CD4-positive, alpha-beta T cell (primary cell): ENCODE measurements at places on chromosomes 1 and 21. TPM values are rescaled to one million over a fixed set of nuclear protein-coding genes. Genes with fewer than 3 reads are reported as not detected.

The TMEM201 gene
- total RNA-seq, result 9.1 TPM

The ARHGEF10L gene
- 0.22 TPM for total RNA-seq

The F13B gene
- total RNA-seq, result not detected

The C1orf185 gene
- not detected for total RNA-seq

The C1orf226 gene
- total RNA-seq, result not detected

The CD1E gene
- not detected for total RNA-seq

The FCRL6 gene
- total RNA-seq, result 0.52 TPM

GRCh38 chr21:26405071-26405470 lies 168.0 kb downstream of the CYYR1 start:
- H3K36me3 ChIP-seq, result no peaks in the 10 kb centered on the region
- H3K4me1 ChIP-seq, result no peaks in the 10 kb centered on the region
- H3K27ac ChIP-seq, result no peak overlapping the region
- no peak overlapping the region for H3K4me3 ChIP-seq
- H3K27me3 ChIP-seq, result no peaks in the 10 kb centered on the region
- DNase-seq, result no peak

DNA sequence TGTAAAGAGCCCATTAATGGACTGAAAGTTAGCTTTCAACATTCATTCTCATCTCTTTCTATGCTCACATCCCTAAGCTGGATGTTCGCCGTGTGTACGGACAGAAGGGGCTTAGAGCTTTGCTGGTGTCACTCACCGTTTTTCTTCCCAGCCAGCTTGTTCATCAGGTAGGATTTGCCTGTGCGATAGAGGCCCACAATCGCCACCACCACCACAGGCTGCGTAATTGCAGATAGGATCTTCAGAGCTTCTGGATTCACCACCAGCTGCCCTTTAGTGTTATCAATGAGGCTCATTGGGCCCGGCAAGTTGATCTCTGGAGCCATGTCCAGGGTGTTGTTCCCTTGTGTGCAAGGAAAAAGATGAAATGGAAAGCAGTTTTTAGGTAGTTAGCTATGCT lies 4.3 kb downstream of the GBP2 start:
- H3K27ac ChIP-seq, result no peak overlapping the region
- peaks cover 6% of the 10 kb centered on the region for H3K4me1 ChIP-seq
- H3K4me3 ChIP-seq, result no peak overlapping the region
- H3K36me3 ChIP-seq, result peaks cover 54% of the 10 kb centered on the region

DNA sequence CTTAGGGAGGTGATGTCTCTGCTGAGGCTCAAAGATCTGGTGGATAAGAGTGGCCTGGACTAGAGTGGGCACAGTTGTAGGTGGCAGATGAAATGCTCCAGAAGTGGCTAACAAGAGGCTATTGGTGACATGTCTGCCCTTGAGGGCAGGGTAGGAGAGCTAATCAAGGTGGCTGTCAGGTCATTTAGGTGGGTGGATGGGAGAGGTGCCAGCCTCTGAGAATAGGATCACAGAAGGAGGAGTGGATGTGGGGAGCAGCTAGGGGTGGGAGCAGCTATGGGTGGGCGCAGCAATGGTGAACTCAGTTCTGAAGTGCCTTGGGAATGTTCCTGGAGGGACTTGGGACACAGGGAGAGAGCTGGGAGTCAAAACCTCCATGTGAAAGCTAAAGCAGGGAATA lies 142.0 kb upstream of the GRIK3 start:
- no peak for DNase-seq
- H3K4me1 ChIP-seq, result no peaks in the 10 kb centered on the region
- no peak overlapping the region for H3K27ac ChIP-seq
- no peaks in the 10 kb centered on the region for H3K36me3 ChIP-seq
- H3K27me3 ChIP-seq, result peaks cover 13% of the 10 kb centered on the region

DNA sequence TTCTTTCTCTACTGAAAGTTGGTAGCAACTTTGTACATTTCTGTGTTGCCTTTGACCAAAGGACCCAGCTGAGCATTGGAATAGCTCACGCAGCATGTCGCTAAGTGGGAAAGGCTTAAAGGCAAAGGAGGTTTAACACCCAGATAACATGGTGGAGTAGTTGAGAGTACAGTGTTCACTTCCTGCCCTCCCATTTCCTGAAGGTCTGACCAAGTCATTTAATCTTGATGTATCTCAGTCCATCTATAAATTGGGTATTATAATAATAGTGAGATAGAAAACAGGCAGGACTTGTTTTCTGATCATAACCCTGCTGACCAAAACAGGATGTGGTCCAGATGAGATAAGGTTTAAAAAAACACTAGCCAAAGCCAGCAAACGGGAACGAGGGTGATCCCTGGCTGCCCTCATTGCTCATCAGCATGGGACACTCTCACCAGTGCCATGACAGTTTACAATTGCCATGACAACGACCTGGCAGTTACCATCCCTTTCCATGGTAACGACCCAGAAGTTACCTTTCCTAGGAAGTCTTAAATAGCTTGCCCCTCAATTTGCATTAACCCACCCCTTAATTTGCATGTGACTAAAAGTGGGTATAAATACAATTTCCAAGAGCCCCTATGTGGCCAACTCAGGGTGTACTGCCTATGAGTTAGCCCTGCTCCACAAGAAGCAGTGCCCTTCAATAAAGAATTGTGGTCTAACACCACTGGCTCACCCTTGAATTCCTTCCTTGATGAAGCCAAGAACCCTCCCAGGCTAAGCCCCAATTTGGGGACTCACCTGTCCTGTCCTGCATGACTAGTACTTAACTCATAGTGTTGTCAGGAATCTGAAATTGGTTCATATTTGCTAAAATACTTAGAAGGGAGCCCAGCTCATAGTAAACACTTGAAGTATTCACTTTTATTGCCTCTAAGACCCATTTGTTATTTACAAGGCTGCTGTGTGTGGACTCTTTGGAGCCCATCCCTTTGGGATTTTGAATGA lies 28.4 kb upstream of the FHAD1 start:
- no peak for DNase-seq
- H3K36me3 ChIP-seq, result no peaks in the 10 kb centered on the region
- H3K27me3 ChIP-seq, result peaks cover 4% of the 10 kb centered on the region

- no peaks in the 10 kb centered on the region for H3K4me1 ChIP-seq
- no peaks in the 10 kb centered on the region for H3K36me3 ChIP-seq
- no peak overlapping the region for H3K27ac ChIP-seq
- no peak for DNase-seq
- no peak overlapping the region for H3K4me3 ChIP-seq
- H3K27me3 ChIP-seq, result no peaks in the 10 kb centered on the region
Observed at GRCh38 chr1:236480758-236481436, 42.9 kb upstream of the LGALS8 start.

- no peak overlapping the region for H3K4me3 ChIP-seq
- no peak overlapping the region for H3K27ac ChIP-seq
- no peaks in the 10 kb centered on the region for H3K27me3 ChIP-seq
- H3K4me1 ChIP-seq, result no peaks in the 10 kb centered on the region
- no peaks in the 10 kb centered on the region for H3K36me3 ChIP-seq
Observed at GRCh38 chr1:230022666-230023380, 44.2 kb upstream of the GALNT2 start.

GRCh38 chr1:157154940-157155514 lies 16.8 kb upstream of the ETV3 start:
- DNase-seq, result no peak
- no peak overlapping the region for H3K4me3 ChIP-seq
- peaks cover 36% of the 10 kb centered on the region for H3K4me1 ChIP-seq
- no peak overlapping the region for H3K27ac ChIP-seq

- H3K4me1 ChIP-seq, result no peaks in the 10 kb centered on the region
- H3K27me3 ChIP-seq, result no peaks in the 10 kb centered on the region
Observed at GRCh38 chr1:110433803-110434202, 17.1 kb upstream of the PROK1 start.

GRCh38 chr1:198601936-198602889 lies 36.6 kb upstream of the PTPRC start:
- no peak overlapping the region for H3K27ac ChIP-seq
- H3K36me3 ChIP-seq, result no peaks in the 10 kb centered on the region
- H3K27me3 ChIP-seq, result no peaks in the 10 kb centered on the region
- DNase-seq, result no peak
- H3K4me1 ChIP-seq, result peaks cover 37% of the 10 kb centered on the region

DNA sequence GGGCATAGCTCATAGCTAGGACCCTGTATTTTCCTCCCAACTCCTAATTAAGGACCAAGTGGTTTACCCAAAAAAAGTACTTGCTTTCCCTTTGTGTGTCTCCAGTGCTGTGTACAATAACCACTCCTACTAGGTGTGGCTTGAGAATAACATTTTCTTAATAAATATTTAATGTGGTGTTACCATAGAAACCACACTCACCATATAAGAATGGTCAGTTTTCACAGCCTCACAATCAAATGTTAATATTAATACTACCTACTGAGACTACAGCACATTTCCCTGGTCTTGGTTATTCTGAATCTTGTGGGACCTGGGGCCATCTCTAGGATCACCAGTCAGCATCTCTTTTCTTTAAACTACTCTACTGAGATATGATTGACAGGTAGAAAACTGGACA lies 83.5 kb upstream of the BCAR3 start:
- DNase-seq, result no peak
- H3K27ac ChIP-seq, result no peak overlapping the region
- no peak overlapping the region for H3K4me3 ChIP-seq
- H3K27me3 ChIP-seq, result no peaks in the 10 kb centered on the region
- H3K36me3 ChIP-seq, result no peaks in the 10 kb centered on the region

- DNase-seq, result no peak
- H3K27me3 ChIP-seq, result no peaks in the 10 kb centered on the region
- no peak overlapping the region for H3K4me3 ChIP-seq
- H3K36me3 ChIP-seq, result peaks cover 36% of the 10 kb centered on the region
Observed at GRCh38 chr1:21742578-21742977, 40.4 kb downstream of the USP48 start.

DNA sequence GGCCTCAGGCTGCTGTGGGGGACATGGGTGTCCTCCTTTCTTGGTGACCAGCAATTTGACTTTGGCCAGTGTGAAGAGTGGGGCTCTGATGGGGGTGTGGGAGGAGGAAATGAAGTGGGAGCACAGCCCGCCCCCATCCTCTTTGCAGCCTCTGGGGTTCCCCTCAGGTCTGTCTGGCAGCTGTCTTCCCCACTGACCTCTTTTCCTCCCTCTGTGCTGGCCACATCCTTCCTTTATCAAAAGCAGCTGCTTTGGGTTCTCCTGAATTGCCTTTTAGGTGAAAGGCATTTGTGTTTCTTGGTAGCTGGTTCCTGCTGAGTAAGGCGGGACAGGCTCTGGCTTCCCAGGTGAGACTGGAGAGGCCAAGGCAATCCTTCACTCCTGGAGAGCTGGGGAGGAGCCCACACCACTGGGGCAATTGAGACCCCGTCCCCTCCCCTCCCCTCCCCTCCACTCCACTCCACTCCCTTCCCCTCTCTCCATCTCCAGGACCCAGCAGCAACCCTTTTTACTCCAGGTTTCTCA lies 24.9 kb downstream of the PCAT6 start:
- H3K36me3 ChIP-seq, result no peaks in the 10 kb centered on the region
- DNase-seq, result no peak
- no peak overlapping the region for H3K4me3 ChIP-seq
- H3K27me3 ChIP-seq, result no peaks in the 10 kb centered on the region
- peaks cover 35% of the 10 kb centered on the region for H3K4me1 ChIP-seq

DNA sequence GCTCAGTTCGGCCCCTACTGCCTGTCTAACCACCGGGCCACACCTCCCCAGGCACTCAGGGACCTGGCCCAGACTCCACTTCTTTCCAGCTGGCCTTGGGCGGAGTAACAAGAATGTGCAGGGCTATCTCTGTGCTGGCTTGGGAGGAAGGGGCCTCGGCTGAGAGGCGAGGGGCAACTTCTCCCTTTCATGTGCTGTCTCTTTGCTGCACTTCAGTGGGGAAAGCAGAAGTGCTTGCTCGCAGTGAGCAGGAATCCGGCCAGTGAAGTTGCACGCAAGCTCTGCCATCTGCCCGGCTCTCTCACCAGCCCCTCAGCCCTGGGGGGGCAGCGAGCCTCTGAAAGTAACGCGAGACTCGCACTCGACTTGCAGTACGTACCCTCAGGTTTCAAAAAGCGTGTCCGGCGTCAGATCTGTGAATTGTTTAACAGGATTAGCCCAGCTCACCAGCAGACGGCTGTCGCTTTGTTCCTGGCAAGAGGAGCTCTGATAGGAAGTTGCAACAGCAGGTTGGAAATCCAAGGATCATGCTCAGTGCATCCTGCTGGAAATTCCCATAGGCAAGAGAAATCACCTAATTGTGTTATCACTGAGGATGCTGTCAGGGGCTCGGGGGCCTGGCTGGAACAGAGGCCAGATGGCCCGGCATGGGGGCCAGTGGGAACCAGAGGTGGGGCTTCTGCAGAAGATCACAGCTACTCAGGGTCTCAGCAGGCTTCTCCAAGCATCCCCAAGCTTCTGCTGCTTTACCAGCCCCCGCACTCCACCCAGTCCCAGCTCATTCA lies 221.1 kb downstream of the NPHP4 start:
- no peak overlapping the region for H3K4me3 ChIP-seq
- no peak overlapping the region for H3K27ac ChIP-seq
- H3K4me1 ChIP-seq, result no peaks in the 10 kb centered on the region
- peaks cover 9% of the 10 kb centered on the region for H3K27me3 ChIP-seq
- DNase-seq, result no peak

DNA sequence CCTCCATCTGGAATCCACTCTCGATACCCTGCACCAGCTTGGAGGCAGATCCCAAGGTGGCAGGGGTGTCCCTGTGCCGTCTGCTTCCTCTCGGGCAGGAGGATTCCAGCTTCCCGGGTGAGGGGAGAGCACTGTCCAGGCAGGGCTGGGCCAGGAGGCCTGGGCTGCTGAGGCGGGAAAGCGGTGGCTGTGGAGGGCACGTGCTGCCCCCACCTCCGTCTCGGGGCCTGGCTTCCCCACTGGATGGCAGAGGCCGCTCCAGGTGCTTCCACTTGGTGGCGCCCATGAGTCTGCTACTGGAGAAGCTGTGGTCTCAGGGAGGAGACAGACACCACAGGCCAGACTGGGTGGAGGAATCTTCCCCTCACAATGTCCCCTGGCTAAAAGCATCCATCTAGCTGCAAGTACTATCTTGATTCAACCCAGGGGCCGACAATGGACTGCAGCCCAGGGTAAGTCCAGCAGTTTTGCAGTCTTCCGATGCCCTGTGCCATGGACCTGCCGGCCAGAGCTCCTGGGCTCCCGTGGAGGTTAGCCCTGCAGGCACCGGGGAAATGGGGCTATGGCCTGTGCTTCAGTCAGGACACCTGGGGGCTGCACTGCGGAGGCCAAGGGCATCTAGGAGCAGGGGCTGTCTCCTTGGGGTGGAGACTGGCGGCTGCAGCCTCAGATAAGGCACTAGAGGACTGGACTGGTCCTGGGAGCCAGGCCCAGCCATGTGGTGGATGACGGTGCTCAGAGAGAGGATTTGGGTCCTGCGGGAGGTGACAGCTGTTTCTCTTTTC lies 41.3 kb upstream of the EIF4G3 start:
- H3K4me1 ChIP-seq, result no peaks in the 10 kb centered on the region
- no peak overlapping the region for H3K27ac ChIP-seq
- peaks cover 47% of the 10 kb centered on the region for H3K36me3 ChIP-seq
- DNase-seq, result peak; percentile 44
- H3K4me3 ChIP-seq, result no peak overlapping the region

- no peak overlapping the region for H3K27ac ChIP-seq
- no peak for DNase-seq
- H3K4me1 ChIP-seq, result peaks cover 6% of the 10 kb centered on the region
- H3K36me3 ChIP-seq, result no peaks in the 10 kb centered on the region
Observed at GRCh38 chr1:33188572-33189275, 6.9 kb upstream of the TRIM62 start.
